Transverse colon (tissue), 4 donors: ENCODE measurements at places on chromosomes 6 and 20. TPM values are rescaled to one million over a fixed set of nuclear protein-coding genes. Genes with fewer than 3 reads are reported as not detected.

Gene SLC22A2
- not detected for total RNA-seq

Gene GPR63
- 0.82 TPM for total RNA-seq

Gene APMAP
- total RNA-seq, result 77.1 TPM

GRCh38 chr6:28643017-28643740 lies 117.5 kb downstream of the GPX5 start:
- no peak for DNase-seq

DNA sequence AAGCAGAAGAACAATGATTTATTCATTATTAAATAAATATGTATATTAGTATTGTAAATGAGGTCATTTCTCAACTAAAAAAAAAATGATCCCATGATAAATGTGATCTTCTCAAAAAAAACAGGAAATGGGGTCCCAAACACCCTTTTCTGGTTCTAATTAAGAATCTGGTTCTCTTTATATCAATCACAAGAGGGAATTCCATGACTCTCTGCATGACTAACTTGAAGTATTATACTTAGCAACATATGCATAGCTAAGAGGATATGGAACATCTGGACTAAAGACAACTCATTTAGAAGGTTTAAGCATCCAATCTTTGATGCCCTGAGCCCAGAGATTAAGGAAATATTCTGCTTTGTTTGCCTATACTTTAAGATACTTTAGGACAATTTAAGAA lies 89.7 kb upstream of the EMILIN3 start:
- DNase-seq, result no peak

DNA sequence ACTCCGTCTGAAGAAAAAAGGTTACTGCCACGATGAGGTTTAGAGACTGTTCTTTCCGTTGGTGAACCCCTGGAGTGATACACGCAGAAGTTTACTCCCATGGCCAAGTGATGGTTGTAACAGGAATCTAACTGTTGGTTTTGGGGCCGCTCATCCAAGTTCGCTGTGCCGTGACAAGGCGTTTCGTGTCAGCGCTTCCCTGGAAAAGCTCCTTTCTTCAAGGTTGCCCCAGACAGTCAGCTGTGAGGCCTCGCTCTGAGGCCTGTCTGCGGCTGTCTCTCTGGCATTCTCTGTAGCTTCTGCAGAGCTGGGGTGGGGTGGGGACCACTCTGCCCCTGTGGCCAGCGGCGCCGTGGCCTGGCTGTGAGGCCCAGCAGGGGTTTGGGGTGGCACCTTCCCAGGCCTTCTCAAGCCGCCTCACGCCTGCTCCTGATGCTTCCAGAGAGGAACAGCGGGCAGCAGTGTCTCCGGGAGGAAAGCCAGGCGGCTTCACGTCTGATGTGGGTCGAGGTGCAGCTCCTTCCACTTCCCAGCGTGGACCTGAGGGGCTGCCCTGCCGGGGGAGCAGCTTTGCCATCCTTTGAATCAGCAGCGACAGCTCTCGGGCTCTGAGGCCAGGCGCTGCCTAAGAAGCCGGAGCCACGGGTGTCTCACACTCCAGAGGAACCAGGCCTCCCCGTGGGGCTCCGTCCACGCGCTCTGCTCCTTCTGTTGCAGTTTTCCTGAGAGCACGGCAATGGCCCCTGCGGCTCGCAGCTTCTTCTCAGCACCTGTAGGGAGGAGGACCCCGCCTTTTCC lies 76.2 kb downstream of the SMOC2 start:
- DNase-seq, result no peak

GRCh38 chr6:161048641-161049040 lies 57.1 kb downstream of the MAP3K4 start:
- no peak for DNase-seq

GRCh38 chr6:163782436-163783003 lies 368.0 kb downstream of the QKI start:
- no peak for DNase-seq
